ENCODE measurements at places on chromosomes 6 and 20.
A peak's percentile ranks its signal among the peaks of the same experiment; 100 is the strongest.

- DNase-seq: no peak
Observed at GRCh38 chr20:48017509-48017908, 232.2 kb upstream of the SULF2 start.

DNA sequence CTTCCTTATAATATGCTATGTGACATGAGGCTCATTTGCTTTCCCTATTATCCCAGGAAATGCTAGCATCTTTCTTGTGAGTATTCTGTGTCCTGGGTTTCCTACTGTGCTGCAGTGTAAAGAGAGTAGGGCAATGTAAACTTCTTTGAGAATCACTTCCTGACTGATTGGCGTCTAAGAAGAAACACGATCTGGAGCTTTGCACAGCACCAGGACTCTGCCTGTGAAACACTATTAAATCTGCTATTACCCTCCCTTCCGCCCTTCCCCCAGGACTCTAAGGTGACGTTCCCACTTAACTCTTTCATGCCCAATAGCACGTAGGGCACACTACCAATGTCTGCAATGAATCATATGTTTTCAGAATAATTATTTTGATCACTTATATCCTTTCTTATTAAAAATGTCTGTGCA, 607.3 kb upstream of the CITED2 start:
- no peak for DNase-seq

- no peak for DNase-seq
Observed at GRCh38 chr6:132316970-132317369, 84.3 kb downstream of the MOXD1 start.

GRCh38 chr20:1616858-1617434, 2.9 kb downstream of the SIRPB1 start:
- DNase-seq: no peak

DNA sequence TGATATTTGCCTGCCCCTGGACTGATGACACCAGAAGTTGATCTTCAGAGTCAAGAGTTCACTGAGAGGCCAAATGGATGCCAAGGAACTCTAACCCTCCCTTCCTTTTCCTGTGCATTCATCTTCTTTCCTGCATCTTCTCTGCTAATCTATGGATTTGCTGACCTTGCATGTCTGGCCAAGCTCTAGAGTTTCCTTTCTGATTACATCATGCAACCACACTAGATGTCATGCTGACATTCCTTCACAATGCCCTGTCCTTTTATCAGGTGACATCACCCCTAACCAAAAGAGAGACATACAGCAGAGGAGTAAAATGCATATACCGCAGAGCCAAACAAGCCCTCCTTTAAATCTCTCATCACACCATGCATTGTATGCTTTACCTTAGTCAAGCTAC, 487.6 kb downstream of the TFAP2A start:
- DNase-seq: peak; percentile 3

DNA sequence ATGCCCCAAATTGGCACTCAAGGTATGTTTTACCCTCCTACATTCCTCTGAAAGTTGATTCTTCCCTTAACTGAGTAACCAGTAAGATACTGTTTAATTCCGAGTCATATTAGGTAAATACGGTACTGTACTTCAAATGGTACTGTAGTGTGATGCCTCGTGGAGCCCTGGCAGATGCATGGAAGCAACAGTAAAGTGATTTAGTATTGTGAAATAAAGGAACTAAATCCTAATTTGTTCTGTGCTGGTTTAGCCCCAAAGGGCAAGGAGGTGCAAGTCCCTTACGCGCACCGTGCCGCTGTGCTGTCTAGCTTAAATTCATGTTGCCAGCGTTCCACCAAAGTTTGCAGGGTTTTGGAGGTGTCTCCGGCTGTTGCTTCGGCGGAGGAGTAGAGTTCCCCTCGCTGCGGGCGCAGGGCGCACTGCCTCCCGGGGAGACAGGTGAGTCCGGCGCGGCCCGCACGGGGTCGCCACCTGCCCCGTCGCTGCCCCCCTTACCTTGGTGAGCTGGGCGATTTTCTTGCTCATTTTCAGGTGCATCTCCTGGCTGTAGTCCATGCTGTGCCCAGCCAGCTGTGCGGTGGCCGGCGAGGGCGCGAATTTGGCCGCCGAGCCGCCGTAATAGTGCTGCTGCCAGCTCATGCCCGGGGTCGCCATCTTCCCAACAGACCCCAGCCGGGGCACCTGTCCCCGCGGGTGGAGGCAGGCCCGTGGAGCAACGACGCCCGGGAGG, 655 bp downstream of the FAM184A start:
- DNase-seq: peak; percentile 32

GRCh38 chr20:2984956-2985661, 58.3 kb upstream of the GNRH2 start:
- DNase-seq: no peak

DNA sequence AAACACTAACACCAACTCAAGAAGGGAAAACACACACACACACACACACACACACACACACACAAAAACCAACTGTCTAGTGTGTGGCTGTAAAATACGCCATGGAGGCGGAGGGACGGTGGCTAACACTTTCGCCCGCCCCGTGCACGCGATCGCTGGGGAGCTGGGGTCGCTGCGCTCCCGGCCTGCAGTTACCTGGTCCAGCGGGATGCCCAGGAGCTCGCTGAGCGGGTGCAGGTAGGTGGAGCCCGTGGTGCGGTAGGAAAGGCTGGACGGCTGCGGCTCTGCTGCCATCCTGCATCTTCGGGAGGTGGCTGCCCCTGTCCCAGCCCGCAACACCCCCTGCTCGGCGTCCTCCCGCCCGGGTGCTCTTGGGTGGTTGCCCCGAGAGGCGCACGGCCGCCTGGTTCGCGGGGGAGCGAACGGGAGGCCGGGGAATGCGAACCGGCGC, 303 bp downstream of the MBOAT1 start:
- peak; percentile 65 for DNase-seq

DNA sequence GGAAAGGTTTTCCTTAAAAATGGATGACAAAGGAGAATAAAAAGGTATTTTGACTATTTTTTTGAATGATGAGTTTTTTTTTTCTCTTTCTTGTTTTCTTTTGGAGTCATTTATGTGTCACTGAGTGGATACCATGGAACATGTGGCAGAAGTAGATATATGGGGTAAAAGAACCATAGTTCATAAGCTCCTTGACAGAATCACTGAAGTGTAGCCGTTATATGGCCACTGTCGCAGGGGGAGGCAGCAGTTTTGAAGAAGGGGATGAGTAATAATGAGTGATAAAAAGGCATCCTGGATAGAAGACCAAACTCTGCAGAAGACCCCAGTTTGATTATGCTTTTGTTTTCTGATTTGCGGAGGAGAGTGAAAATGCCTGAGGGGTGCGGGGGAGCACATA, 15.5 kb downstream of the PTPN1 start:
- DNase-seq: no peak

GRCh38 chr6:89596056-89596455, 42.5 kb downstream of the LYRM2 start:
- DNase-seq: no peak

DNA sequence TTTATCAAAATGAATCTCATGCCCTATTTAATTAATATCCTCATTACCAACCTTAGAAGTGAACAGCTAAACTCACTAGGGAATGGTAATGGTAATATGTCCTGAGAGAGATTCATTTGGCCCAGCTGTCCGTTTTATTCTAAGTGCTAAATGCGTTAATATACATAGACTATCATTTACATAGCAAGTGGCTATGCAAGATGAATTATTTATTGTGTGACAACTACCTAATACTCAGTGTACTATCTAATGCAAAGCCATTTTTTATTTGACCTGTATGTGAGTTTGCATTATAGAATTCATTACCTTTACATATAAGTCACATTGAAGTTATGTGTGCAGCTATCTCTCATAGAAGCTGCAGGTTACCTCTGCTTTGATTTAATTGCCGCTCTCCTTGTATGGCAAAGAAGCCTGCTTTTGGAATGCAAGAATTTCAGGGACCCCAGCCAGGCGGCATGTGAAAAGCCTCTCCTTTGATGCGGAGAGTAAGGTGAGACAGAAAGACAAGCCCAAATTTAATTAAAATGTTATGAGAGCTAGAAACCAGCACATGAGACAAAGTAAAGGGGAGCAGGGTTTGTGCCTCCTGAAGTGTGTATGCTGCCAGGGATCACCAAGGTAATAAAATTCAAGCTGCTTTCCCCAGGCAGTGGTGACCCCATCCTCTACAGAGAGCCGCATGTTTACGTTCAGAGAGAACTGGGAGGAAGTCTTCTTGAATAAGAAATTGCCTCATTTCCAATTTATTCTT, 693.0 kb upstream of the MAP3K7 start:
- no peak for DNase-seq

DNA sequence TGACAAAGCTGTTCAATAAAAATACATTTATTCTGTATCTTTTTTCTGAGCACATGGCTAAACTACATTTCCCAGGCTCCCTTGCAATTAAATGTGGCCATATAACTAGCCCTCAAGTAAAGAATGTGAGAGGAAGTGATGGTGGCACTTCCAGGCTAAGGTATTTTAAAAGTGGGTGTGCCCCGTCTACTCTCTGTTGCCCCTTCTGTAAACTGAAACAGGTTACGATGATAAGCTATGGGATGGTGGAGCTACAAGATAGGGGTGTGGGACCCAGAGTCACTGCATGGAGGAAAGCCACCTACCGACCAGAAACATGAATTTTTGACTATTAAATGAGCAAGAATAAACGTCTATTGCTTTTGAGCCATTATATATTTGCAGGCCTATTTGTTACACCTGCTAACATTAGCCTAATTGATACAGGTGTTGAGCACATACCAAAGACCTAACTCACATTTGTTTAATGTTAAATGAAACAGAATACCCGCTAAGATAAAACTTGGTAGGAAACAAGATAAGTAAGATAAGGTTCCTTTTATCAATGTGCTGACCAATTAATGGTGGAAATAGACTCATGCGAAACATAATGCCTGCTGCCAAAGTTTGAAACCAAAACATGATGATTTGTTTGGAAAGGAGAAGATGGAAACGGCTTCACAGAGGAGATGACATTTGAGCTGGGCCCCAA, 3.1 kb downstream of the FYN start:
- DNase-seq: peak; percentile 23

GRCh38 chr6:56435326-56435725, 187.9 kb upstream of the COL21A1 start:
- DNase-seq: no peak

GRCh38 chr6:151179321-151179720, 60.4 kb upstream of the AKAP12 start:
- no peak for DNase-seq

GRCh38 chr20:37179683-37180524, 556 bp upstream of the MROH8 start:
- DNase-seq: peak; percentile 73

Measured in SW480 (cell line).